ENCODE measurements at places on chromosomes 12 and 14. TPM values are rescaled to one million over a fixed set of nuclear protein-coding genes. Genes with fewer than 3 reads are reported as not detected.

GRCh38 chr12:29025937-29026336 is 123.1 kb upstream of the FAR2 start:
- DNase-seq: no peak

- DNase-seq: no peak
Observed at GRCh38 chr12:22230280-22230794, 104.2 kb downstream of the ST8SIA1 start.

DNA sequence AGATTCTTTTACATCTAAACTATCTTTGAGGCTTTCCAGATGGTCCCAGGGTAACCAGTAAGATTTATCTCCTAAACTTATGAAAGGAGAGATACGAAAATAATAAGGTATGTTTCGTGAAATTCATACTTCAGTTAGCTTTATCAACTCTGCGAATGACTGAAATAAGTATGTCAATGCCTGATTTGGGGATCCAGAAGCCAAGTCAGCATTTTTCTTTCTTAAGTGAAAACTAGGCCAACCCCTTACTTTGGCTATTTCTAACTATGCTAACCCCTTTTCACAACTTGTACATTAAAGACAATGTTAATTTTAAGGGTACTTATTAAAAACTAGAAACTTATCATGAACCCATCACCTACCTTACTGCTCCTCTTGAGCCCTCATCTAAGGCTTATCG is 26.9 kb upstream of the NID2 start:
- no peak for DNase-seq

Gene EID3
- total RNA-seq: 0.97 TPM

DNA sequence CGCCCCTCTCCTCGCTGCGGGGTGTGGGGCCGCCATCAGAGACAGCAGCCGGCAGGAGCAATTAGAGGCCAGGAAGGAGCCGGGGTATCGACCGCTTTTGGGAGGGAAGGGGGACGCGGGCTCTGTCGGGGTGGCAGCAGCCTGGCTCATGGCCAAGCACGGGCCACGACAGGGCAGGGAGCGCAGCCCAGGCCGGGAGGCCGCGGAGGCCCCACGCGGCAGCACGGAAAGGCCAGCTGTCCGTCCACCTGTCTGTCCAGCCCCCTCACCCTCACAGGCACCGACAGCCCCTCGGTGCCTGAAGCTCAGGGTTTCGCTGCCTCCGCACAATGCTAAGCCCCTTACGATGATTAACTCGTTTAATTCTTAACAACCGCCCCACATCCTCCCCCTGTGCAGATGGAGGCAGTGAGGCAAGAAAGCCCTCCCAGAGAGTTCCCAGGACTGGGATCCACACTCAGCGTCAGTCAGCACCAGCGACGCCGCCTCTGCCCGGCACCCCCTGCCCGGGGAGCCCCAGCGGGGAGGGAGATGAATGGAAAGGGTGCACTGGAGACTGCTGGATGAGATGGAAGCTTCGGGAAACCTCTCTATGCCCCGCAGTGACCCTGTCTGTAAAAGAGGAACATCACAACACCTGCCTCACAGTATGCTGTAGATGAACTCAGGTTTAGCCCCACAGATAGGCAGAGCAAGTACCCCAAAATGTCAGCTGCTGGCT is 23.7 kb downstream of the NCOR2 start:
- DNase-seq: peak; percentile 24

- no peak for DNase-seq
Observed at GRCh38 chr12:47686645-47687240, 19.1 kb downstream of the RPAP3 start.

Data from left ventricle myocardium superior (tissue), 1 donor.